Liver (tissue), 10 donors: ENCODE measurements at places on chromosomes 13 and 19. TPM values are rescaled to one million over a fixed set of nuclear protein-coding genes. Genes with fewer than 3 reads are reported as not detected.

The NLRP4 gene
- not detected for total RNA-seq

The BCAM gene
- total RNA-seq = 15.1 TPM

The ETV2 gene
- total RNA-seq = 0.70 TPM

GRCh38 chr13:72456486-72456885, 270.9 kb downstream of the MZT1 start:
- H3K4me3 ChIP-seq = no peak overlapping the region
- H3K27ac ChIP-seq = no peak overlapping the region
- no peak for DNase-seq
- H3K4me1 ChIP-seq = no peaks in the 10 kb centered on the region
- H3K36me3 ChIP-seq = no peaks in the 10 kb centered on the region

DNA sequence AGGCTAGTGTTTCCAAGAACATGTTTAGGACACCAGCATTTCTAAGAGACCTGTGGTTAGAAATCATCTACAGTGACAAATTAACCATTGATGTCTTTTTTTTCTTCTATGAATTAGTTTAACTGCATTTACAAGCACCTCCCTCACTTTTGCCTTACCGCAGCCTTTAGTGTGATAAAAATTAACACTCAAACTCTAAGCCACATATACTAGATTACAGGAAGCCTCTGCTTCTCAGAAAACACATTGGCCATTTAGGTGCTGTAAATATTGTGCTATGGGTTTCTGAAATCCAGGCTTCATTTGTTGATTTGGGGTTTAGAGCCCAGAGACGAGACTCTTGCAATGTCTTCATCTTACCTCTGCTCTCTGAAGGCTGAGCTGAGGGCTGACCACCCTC, 34.6 kb upstream of the OLFM4 start:
- DNase-seq = no peak
- H3K4me3 ChIP-seq = no peak overlapping the region
- no peaks in the 10 kb centered on the region for H3K36me3 ChIP-seq
- H3K27ac ChIP-seq = no peak overlapping the region
